ENCODE measurements at places on chromosomes 16 and 17. TPM values are rescaled to one million over a fixed set of nuclear protein-coding genes. Genes with fewer than 3 reads are reported as not detected.

The CYB5D1 gene
- total RNA-seq: 10.5 TPM

The TOP3A gene
- total RNA-seq: 37.8 TPM

The SLC52A1 gene
- not detected for total RNA-seq

The FOXF1 gene
- total RNA-seq: 0.88 TPM

The BRICD5 gene
- total RNA-seq: 6.0 TPM

The KAT7 gene
- total RNA-seq: 63.9 TPM

DNA sequence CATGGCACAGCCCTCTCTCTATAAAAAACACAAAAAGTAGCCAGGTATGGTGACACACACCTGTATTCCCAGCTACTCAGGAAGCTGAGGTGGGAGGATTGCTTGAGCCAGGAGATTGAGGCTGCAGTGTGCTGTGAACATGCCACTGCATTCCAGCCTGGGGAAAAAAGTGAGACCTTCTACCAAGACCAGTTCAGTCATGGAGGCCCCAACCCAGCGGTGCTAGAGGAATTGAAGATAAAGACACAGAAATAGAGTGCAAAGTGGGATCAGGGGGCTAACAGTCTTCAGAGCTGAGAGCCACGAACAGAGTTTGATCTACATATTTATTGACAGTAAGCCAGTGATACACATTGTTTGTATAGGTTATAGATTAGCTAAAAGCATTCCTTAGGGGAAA lies 15.6 kb upstream of the CCL8 start:
- no peak for DNase-seq

- no peak for DNase-seq
These were observed 44.1 kb downstream of the COG7 start for GRCh38 chr16:23408823-23409298.

DNA sequence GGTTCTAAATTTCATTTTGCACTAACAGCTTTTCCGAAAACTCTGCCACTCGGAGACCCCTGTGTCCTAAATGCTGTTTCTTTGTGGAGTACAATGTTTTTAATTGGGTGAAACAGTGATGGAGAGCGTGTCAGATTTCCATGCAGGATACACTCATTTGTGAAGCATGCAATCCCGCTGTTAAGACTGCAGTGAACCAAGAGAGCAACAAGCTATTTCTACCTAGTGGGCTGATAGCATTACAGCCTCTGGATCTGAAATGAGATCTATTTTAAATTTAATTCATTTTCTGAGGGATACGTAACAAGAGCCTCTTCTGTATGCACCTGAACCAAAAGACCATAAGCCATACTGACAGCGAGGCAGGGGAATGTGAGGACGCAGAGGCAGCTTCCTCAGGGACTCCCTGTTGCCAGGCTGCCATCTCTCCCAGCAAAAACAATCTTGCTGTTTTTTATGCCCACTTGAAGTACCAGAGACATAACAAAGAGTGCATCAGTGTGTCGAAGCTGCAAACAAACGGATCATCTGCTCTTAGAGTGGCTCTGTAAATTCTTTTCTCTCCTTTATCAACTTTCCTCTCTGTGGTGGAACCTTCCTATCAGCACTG lies 199.9 kb upstream of the COX10 start:
- no peak for DNase-seq

GRCh38 chr16:87979352-87979751 lies 28.1 kb downstream of the BANP start:
- no peak for DNase-seq

GRCh38 chr17:29469276-29469675 lies 79.1 kb downstream of the TAOK1 start:
- DNase-seq: no peak
